SJSA1 (cell line): ENCODE measurements at places on chromosomes 11 and 22. TPM values are rescaled to one million over a fixed set of nuclear protein-coding genes. Genes with fewer than 3 reads are reported as not detected.

DNA sequence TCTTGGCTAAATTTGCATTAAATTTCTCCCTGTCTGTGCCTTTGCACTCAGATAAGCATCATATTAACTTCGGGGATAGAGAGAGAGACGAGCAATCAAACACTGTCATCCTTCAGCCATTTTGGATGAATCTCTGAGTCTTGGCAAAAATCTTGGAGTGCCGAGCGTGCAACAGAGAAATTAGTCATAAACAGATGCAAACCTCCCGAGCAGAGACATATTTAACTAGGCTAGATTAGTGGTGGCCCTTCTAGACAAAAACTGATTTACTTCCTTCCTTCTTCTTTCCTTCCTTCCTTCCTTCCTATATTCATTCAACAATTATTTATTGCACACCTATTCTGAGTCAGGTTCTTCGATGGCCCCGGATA is 114.4 kb upstream of the BLID start:
- no peak for DNase-seq
- no peak overlapping the region for H3K27ac ChIP-seq
- H3K4me1 ChIP-seq = no peaks in the 10 kb centered on the region
- no peaks in the 10 kb centered on the region for H3K36me3 ChIP-seq
- no peak overlapping the region for H3K4me3 ChIP-seq

DNA sequence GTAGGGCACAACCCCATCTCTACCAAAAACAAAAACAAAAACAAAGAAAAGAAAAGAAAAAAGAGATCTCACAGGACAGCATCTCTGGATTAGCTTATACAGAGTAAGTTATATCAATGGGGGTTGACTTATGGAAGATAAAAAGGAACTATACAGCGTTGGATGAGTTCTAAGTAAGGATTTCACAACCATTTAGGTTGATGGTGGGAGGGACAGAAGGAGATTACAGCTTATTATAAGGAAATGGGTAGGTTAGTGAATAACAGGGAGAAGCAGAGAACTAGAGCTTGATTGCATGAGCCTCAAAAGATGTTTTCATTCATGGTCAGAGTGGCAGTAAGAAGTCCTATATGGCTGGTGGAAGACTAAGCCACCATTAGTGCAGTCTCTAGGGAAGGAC is 60.3 kb downstream of the CECR2 start:
- no peak overlapping the region for H3K4me3 ChIP-seq
- peaks cover 15% of the 10 kb centered on the region; the same call in 1 of the 2 replicates for H3K27me3 ChIP-seq
- no peaks in the 10 kb centered on the region for H3K36me3 ChIP-seq
- no peak for DNase-seq

The ANKRD42 gene
- 1.3 and 3.5 TPM in 2 replicates for total RNA-seq

DNA sequence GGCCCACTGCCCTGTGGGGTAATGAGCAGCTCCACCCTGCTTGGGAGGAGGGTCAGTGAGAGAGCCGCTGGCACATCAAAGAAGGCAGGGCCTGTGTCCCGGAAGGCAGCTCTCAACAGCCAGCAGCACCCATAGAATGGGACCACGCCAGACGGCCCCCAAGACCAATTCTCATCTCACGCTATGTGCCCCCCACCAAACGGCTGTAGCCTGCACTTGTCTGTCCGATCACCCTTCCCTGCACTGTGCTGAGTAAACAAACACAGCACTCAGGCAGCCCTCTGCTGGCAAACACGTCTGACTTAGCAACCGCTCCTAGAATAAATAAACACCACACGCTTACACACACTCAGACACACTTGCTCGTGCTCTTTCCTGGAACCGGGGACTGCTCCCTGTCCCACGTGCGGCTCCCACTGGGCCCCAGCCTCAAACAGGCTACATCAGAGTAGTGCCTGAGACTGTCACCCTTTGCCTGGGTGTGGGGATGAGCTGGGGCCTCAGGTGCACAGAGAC is 53.2 kb upstream of the CDON start:
- peaks cover 12% of the 10 kb centered on the region for H3K4me1 ChIP-seq
- H3K27ac ChIP-seq = no peak overlapping the region
- no peaks in the 10 kb centered on the region for H3K36me3 ChIP-seq
- H3K27me3 ChIP-seq = no peaks in the 10 kb centered on the region
- DNase-seq = peak; percentile 47

- peaks cover 2% of the 10 kb centered on the region; the same call in 1 of the 2 replicates for H3K4me1 ChIP-seq
- H3K27me3 ChIP-seq = no peaks in the 10 kb centered on the region
- H3K36me3 ChIP-seq = no peaks in the 10 kb centered on the region
- no peak overlapping the region for H3K4me3 ChIP-seq
- H3K27ac ChIP-seq = no peak overlapping the region
- DNase-seq = no peak
These were observed 237.8 kb downstream of the TBC1D22A start for GRCh38 chr22:47000256-47000655.

- no peaks in the 10 kb centered on the region for H3K27me3 ChIP-seq
- H3K36me3 ChIP-seq = peaks cover 43% of the 10 kb centered on the region
- peak overlapping the region; percentile 84 for H3K27ac ChIP-seq
- DNase-seq = peak; percentile 89
- H3K4me1 ChIP-seq = peaks cover 30% of the 10 kb centered on the region
These were observed 25.5 kb upstream of the GRK2 start for GRCh38 chr11:67240576-67241389.

GRCh38 chr11:124837491-124837856 is 27.8 kb upstream of the ROBO3 start:
- H3K27me3 ChIP-seq = peaks cover 36% of the 10 kb centered on the region

GRCh38 chr11:132913886-132914285 is 618.4 kb downstream of the OPCML start:
- H3K4me3 ChIP-seq = no peak overlapping the region

The MEI1 gene
- total RNA-seq = 0.08 TPM in 1 of 2 replicates, not detected in the other
